ENCODE measurements at places on chromosomes 6 and 20.

- DNase-seq, result no peak
These were observed 530 bp downstream of the GOPC start for GRCh38 chr6:117601811-117602150.

DNA sequence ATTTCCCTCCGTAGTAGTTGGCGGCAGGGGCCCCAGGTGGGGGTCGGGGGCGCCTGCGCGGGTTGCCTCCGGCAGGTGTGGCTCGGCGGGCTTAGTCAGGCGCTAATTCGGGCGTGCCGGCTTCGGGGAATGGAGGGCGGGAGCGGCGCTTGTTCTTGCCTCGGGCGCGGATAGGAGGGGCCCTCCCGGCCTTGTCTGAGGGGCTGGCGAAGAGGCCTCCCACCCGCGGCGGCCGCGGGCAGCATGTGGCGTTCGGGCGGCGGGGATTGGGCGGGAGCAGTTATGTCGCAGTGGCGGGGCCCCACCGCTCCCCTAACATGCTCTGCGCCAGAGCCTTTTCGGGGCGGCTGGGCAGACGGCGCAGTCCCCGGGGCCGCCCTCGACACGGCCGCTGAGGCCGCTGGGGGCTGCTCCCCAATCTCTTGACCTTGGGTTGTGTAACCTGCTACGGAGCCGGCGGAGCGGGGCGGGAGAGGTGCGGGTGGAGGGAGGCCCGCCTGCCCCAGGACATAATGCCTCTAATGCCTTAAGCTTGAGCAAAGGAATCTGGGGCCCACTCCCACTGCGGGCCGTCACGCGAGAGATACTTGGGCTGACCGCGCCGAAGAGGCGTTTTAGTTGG is 1.1 kb downstream of the AMD1 start:
- peak; percentile 46 for DNase-seq

- DNase-seq, result no peak
These were observed at the start of gene SPATS1 for GRCh38 chr6:44342489-44342888. TSS of gene SPATS1 (plus strand) at chr6:44342650. CDS start at chr6:44343096, 446 bp downstream.

DNA sequence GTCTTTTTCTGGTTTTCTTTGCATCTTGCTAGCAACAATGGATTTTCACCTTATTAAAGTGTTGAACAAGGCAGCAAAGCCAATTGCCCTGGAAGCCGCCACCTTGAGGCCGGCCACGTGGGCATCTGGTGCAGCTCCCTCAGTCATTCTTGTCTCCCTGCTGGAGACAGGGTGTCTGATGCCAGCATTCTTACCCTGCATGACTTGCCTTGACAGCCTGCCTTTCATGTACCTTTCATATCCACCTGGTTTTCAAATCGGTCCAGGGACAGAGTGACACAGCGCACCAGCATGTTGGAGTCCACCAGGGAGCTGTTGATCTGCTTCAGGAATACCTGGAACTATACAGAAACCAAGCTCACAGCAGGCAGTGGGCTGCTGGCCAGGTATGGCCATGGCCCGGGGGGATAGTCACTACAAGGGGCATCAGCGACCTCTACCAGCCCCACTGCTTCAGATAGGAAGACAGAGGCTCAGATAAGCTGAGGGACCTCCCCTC is 49.8 kb downstream of the MYH7B start:
- DNase-seq, result no peak

GRCh38 chr20:32610472-32611218 is 25.5 kb upstream of the NOL4L start:
- DNase-seq, result no peak

- no peak for DNase-seq
These were observed 8.8 kb upstream of the BTN3A3 start for GRCh38 chr6:26431258-26432172.

GRCh38 chr20:21309678-21310467 is 6.7 kb downstream of the XRN2 start:
- no peak for DNase-seq

GRCh38 chr6:139037490-139037889 is 8.9 kb downstream of the ABRACL start:
- no peak for DNase-seq

- DNase-seq, result no peak
These were observed 340.4 kb downstream of the SYNE1 start for GRCh38 chr6:152296648-152297376.

- DNase-seq, result no peak
These were observed 3.2 kb downstream of the HRH3 start for GRCh38 chr20:62216636-62217566.

- no peak for DNase-seq
These were observed 60.1 kb downstream of the ADTRP start for GRCh38 chr6:11718463-11718862.

- no peak for DNase-seq
These were observed 48.2 kb downstream of the HBS1L start for GRCh38 chr6:135006386-135006914.

DNA sequence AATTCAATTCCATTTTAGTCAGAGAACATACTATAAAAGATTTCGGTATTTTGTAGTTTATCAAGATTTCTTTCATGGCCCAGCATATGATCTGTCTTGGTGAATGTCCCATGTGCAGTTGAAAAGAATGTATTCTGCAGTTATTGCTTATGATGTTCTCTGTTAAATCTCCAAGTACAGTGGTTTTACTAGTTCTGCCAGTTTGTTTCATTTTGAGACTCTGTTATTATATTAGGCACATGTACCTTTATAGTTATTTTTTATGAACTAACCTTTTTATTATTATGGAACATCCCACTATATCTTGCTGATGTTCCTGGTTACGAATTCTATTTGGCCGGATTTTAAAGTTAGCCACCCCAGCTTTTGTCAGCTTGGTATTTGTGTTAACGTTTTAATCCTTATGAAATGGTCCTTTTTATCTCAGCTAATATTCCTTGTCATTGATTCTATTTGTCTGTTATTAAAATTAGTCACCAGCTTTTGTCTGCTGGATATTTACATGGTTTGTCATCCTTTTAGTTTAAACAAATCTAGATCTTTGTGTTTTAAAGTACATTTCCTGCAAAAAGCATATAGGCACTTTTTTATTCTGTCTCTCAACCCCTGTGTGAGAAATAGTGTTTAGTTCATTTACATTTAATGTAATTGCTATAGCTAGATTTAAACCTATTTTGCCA is 48.9 kb downstream of the VTA1 start:
- DNase-seq, result no peak

GRCh38 chr6:139582956-139583355 is 208.5 kb upstream of the CITED2 start:
- DNase-seq, result no peak

GRCh38 chr6:31510007-31510406 is 12.1 kb downstream of the MICB start:
- no peak for DNase-seq

GRCh38 chr6:134359302-134359701 is 41.4 kb upstream of the SGK1 start:
- no peak for DNase-seq

- peak; percentile 39 for DNase-seq
These were observed at the start of gene SIRPB2 for GRCh38 chr20:1491281-1491840. TSS of gene SIRPB2 (minus strand) at chr20:1491420. CDS start at chr20:1491359, 61 bp downstream.

GRCh38 chr6:140806431-140806830 is 1326.3 kb upstream of the GJE1 start:
- no peak for DNase-seq

DNA sequence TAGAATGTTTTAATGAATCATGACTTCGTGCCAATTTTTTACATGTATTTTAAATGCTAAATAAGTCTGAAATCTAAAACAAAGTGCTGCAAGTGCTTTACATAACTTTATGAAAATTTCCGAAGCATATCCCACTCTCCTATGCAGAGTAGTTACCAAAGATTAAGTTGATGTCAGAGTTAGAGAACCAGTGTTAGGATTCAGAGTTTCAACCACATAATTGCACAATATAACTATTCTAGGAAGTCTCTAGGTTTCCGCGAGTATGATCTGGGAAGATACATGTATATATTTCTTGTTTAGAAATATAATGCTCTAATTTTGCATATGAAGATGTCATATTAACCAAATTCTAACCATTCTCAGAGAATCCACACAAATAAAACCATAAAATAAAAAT is 74.8 kb downstream of the ASCC3 start:
- no peak for DNase-seq

DNA sequence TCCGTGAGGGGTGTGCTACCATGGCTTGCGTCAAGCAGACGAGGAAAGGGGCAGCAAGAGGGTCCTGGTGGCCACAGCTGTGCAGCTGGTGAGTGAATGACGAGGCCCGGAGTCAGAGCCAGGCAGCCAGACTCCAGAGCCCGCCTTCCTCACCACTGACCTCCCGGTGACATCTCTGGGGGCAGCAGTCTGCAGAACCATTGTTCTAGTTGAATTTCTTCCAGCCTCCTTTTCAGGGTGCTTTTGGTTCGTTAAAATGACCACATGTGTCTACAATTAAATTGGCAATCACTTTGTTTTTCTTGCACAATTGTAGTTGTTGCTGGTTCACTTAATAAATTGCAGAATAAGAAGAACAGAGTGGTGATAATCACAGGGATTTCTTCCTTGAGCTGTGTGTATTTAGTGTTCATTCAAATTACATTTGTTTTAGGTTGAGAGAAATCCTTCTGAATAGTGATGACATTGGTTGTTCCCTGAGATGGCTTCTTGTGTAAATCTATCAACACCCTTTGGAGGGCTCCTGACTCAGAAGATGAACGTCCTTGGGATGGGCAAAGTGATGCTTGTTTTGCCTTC is 96.4 kb downstream of the TULP4 start:
- DNase-seq, result peak; percentile 83

- DNase-seq, result no peak
These were observed 25.5 kb upstream of the PXDC1 start for GRCh38 chr6:3776881-3777507.

DNA sequence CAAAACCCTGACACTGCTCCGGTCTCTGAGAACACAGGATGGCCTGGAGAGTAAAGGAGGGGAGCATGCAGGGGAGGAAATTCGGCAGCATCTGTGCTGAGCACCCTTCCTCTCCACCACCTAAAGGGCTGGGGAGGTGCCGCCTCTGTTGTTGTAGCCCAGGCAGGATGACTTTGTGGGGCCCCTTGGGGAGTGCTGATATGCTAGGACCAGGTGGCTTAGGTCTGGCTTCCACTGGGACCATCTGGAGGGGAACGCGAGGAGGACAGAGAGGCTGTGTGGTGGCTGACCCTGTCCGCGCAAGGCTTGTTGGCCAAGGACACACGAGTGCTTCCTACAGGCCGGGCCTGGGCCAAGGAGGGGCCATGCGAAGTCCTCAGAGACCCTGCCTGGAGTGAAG is 9.9 kb upstream of the RPS6KA2 start:
- DNase-seq, result no peak

- DNase-seq, result no peak
These were observed 10.5 kb downstream of the THBS2 start for GRCh38 chr6:169243186-169243585.

DNA sequence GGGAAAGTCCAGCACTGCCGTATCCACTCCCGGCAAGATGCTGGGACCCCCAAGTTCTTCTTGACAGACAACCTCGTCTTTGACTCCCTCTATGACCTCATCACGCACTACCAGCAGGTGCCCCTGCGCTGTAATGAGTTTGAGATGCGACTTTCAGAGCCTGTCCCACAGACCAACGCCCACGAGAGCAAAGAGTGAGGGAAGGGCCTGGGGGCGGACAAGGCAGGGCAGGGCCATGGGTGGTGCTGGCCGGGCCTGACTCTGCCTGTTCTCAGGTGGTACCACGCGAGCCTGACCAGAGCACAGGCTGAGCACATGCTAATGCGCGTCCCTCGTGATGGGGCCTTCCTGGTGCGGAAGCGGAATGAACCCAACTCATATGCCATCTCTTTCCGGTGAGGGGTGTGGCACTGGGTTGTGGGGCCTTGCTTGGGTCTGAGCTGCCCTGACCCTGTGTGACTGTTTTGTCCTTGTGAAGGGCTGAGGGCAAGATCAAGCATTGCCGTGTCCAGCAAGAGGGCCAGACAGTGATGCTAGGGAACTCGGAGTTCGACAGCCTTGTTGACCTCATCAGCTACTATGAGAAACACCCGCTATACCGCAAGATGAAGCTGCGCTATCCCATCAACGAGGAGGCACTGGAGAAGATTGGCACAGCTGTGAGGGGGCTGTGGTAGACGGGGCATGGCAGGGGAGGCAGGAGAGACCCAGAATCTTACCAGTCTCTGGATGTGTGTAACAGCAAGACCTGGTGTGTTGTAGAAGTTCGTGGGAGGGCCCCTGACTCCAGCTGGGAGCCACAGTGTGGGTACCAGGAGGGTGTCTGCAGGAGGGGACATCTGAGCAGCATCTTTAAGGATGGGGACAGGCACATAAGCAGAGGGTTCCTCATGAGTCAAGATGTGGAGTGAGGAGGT is 29.1 kb downstream of the PLCG1 start:
- DNase-seq, result no peak

DNA sequence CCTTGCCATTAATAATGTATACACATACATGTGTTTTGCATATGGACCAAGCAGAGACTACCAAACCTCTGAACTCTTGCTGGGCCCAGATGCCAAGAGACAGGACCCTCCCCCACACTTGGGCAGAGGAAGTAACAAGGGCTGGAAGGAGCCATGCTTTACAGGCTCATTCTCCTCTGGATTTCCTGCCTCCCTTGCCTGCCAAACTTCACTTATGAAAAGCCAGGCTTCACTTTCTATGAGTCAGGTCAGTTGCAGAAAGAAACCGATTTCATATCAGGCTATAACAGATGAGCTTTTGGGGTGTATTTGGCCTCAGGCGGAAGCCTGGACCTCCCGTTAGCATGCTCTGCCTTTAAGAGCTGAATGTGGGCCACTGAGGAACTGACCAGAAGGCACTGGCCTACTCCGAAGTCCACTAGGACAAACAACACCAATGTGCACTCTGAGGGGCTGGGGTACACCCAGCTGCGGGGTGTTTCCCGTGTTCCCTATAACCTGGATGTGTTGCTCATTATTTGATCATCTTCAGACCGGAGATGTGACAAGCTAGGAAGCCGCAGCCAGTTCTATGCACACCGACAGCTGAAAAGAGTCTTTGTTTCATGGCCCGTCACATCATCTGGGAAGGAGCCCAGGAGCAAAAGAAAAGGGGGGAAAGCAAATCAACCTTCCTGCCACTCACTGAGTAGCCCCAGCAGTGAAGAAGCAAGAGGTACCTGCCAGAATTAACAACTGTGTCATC is 28.5 kb downstream of the HAO1 start:
- DNase-seq, result no peak

GRCh38 chr6:135665935-135666334 is 168.4 kb upstream of the AHI1 start:
- DNase-seq, result no peak

GRCh38 chr6:37630281-37630799 is 67.3 kb downstream of the MDGA1 start:
- no peak for DNase-seq

DNA sequence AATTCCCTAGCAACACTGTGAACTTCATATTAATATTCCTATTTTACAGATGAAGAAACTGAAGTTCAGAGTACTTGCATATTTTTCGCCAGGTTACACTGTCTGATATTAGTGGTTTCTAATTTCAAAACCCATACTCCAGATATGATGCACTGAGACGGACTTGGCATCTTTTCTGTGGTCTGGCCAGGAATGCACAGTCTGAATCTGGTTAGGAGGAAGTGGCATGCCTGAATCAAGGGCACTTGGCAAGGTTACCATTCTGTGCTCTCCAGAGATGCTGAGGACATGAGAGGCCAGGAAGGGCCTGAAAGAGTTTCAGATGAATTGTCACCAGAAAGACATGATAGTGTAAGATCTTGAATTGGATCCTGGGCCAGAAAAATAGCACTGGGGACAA is 150.1 kb downstream of the HAO1 start:
- no peak for DNase-seq

GRCh38 chr6:11218102-11218442 is 14.4 kb downstream of the NEDD9 start:
- DNase-seq, result no peak
